ENCODE measurements at places on chromosomes 7 and 10. TPM values are rescaled to one million over a fixed set of nuclear protein-coding genes. Genes with fewer than 3 reads are reported as not detected.

The SPDYE5 gene
- not detected for polyA plus RNA-seq

The TDRD1 gene
- 0.02 TPM for polyA plus RNA-seq

The ACHE gene
- polyA plus RNA-seq = 3.1 TPM

The POLR2J2 gene
- 3.0 TPM for polyA plus RNA-seq

The GBX1 gene
- not detected for polyA plus RNA-seq

The OR2A12 gene
- not detected for polyA plus RNA-seq

The TRIM73 gene
- 3.0 TPM for polyA plus RNA-seq

The NRG3 gene
- not detected for polyA plus RNA-seq

The ALOX5 gene
- polyA plus RNA-seq = 119 TPM

The NODAL gene
- not detected for polyA plus RNA-seq

The TAS2R41 gene
- not detected for polyA plus RNA-seq

The LBX1 gene
- polyA plus RNA-seq = not detected

The SLC12A9 gene
- 39.3 TPM for polyA plus RNA-seq

The ZFAND4 gene
- 5.9 TPM for polyA plus RNA-seq

The HIP1 gene
- polyA plus RNA-seq = 3.6 TPM

The LIPJ gene
- 0.27 TPM for polyA plus RNA-seq

The CNTNAP2 gene
- polyA plus RNA-seq = 0.13 TPM

The LRIT1 gene
- not detected for polyA plus RNA-seq

The C10orf62 gene
- not detected for polyA plus RNA-seq

The H2BK1 gene
- polyA plus RNA-seq = not detected

The MACROH2A2 gene
- polyA plus RNA-seq = 4.9 TPM

The NUTM2E gene
- polyA plus RNA-seq = 0.10 TPM

The SHTN1 gene
- polyA plus RNA-seq = 3.4 TPM

The TFPI2 gene
- polyA plus RNA-seq = 1.1 TPM

The ATRNL1 gene
- polyA plus RNA-seq = 0.29 TPM

The PNLIPRP2 gene
- polyA plus RNA-seq = 0.15 TPM

The FAM221A gene
- 5.1 TPM for polyA plus RNA-seq

The ADAMTS14 gene
- polyA plus RNA-seq = 0.26 TPM

The HACD1 gene
- polyA plus RNA-seq = 3.2 TPM

The LAMB1 gene
- 68.6 TPM for polyA plus RNA-seq

The STRIP2 gene
- polyA plus RNA-seq = 1.7 TPM

The ITIH5 gene
- 1.1 TPM for polyA plus RNA-seq

The MYO1G gene
- polyA plus RNA-seq = 61.1 TPM

The IRF5 gene
- 41.8 TPM for polyA plus RNA-seq

Measured in spleen (tissue), 13 donors.